OCI-M1 (cell line): ENCODE measurements at places on chromosomes 4 and X.

DNA sequence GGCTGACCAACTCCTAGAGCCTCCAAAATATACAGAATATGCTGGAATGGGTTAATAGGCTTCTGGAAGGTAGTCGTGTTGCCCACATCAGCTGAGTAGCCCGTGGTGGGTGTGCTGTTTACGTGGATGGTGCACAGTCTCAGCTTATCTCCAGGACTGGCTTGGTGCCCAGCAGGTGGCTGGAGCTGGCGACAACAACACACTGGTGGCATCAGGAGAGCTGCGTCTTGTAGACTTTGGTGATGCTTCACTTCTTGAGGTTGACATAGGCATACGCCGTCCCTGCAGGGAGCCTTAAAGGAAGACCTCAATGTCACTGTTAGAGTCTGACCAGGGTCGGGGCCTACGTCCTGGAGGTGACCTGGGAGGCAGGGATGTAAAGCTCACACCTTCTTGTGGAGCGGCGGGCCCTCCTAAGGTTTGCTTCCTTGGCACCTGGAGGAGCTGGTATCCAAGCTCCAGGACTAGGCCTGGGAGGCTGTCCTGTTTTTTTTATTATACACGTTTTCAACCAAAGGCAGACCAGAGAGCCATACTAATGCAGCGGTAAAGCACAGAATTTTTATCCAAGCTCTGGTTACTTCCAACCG lies 26.5 kb upstream of the RBMX start:
- DNase-seq = no peak

- no peak for DNase-seq
Measured at GRCh38 chr4:589219-589963, 13.3 kb upstream of the TMEM271 start.

DNA sequence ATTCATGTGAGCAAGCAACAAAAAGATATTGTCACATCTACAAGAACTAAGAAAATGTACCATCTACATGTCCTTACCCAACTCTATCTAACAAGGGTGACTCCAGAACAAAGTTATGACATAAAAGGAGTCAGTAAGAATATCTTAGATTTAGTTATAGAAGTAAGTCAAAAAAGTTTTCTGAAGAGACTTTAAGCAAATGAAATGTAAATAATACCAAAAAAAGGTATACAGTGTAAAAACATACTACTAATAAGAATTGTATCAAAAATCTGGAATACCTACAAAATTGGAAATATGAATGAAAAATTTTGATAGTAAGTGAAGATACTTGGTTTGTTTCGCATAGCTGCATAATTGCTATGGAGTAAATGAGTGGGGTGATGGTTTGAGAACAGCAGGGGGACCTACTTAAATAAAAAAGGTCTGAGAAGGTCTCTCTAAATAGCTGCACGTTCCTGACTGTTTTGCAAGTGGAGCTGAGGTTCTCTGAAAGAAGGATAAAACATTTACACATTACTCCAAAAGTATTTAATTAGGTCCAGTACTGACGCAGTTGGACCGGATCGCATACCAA lies 51.0 kb upstream of the ENPP6 start:
- peak; percentile 71 for DNase-seq

DNA sequence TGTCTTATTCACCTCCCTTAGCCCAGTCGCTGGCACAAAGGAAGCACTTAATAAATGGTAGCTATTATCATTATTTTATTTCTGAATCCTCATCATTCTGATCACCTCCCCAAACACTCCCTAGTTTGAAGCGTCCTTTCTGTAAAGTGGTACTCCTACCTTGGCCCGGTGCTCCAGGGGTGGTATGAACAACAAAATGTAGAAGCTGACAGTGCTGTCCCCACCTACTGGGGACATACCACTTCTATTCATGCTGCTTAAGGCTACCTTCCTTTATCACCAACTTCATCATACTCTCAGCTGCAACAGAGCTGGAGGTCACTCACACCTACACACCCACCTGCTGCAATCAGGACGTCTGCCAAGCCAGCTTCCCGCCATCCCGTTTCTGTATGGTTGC lies 40.8 kb upstream of the APLN start:
- DNase-seq = no peak

GRCh38 chr4:47704693-47705325 lies 133.1 kb downstream of the CORIN start:
- peak; percentile 84 for DNase-seq

GRCh38 chr4:121819216-121819965 lies 4.3 kb downstream of the CCNA2 start:
- DNase-seq = no peak

DNA sequence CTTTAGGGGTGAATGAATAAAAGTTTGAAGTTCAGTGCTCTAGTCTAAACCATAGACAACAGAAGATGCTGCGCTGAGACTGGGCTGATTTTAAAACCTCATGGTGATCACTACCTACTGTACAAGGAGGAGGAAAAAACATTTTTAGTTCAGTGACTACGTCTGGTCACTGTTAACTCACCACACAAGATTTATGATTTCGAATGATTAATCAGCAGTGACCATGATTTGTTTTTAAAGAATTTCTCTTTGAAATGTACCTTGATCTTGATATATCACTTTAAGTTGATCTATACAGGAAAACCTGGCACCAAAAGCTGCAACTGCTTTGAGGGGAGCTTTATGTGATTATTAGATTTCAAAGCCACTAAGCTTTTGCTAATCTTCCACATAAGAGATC lies 286.3 kb downstream of the PDGFC start:
- DNase-seq = no peak

DNA sequence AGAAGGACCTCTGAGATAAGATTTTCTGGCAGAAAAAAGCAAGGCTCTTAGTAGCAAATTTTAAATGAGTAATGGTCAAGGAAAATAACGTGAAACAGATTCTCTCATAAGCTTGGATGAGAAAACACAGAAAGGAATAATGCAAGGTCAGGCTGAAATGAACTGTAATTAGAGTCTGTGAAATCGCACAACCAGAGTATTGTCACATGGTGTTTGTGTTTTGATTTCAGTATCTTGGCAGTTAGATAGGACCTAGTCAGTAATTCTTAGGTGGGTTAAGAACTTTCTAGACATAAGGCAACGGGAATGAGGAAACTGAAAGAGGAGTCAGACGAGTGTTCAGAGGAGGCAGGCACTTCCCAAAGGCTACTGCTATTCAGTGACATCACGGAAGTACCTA lies 34.6 kb downstream of the LIMCH1 start:
- DNase-seq = no peak

DNA sequence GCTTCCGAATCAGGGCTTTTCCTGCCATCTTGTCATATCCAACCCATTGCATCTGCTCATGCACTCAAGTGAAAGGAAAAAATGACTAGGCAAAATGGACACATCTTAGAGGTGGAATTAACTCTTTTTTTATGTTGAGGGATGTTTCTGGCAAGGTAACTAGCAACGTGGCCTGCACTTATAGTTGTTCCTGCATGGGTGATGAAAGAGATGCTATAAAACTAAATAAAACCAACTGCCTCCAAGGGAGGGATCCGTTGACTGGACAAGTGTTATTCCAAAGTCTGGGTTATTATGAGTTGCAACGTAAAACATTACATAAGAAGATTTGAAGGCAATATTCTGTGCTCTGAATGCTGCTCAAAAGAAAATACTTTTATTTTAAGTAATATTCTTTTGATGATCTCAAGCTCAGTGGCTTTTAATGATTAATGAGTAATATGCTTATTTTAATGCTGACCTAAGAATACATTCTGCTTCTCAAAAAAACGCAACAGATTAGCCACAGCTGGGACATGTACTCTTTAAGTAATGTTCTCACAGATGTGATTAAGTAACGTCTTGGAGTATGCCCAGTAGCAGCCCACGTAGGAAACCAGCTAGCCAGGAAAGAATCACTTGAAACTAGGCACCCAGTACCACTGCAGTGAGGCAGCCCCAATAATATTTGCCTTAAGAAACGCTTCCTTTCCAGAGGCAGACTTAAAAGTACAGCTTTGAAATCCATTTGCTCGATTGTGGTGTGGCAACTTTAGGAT lies 27.4 kb downstream of the KLF3 start:
- DNase-seq = no peak

DNA sequence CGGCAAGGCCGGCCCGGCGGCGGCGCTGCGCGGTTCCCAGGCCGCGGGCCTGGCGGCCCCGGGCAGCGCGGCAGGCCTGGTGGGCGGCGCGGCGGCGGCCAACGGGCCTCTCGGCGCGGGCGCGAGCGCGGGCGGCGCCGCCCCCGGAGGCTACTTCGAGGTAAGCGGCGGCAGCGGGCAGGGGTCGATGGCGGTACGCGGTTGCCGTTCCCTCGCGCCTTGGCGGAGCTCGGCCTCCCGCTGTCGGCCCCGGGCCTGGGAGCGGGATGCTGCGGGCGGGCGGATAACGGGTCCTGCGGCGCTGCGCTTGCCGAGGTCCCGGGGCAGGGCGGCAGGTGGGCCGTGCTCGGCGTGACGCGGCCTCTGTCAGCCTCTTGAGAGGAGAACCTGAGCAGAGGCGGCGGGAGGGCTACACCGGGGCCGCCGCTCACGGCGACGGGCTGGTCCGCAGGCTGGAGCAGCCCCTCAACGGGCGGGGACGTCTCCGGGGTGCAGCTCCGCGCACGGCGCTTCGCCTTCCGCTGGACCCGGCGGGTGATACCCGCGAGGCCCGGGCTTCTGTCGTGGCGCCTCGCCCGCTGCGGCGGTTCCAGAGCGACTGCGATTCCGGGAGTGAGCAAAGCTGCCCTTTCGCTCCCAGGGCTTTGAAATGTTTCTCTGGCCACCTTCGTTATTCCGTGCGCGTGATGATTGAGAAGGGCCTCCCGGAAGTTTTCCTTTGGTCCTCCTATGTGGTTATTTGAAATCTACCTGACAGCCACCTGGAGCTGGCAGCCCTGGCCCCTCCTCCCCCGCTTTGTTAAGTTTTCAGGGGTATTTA lies 774 bp downstream of the FAM193A start:
- peak; percentile 48 for DNase-seq

GRCh38 chrX:20309806-20310205 lies 43.1 kb upstream of the RPS6KA3 start:
- DNase-seq = no peak

DNA sequence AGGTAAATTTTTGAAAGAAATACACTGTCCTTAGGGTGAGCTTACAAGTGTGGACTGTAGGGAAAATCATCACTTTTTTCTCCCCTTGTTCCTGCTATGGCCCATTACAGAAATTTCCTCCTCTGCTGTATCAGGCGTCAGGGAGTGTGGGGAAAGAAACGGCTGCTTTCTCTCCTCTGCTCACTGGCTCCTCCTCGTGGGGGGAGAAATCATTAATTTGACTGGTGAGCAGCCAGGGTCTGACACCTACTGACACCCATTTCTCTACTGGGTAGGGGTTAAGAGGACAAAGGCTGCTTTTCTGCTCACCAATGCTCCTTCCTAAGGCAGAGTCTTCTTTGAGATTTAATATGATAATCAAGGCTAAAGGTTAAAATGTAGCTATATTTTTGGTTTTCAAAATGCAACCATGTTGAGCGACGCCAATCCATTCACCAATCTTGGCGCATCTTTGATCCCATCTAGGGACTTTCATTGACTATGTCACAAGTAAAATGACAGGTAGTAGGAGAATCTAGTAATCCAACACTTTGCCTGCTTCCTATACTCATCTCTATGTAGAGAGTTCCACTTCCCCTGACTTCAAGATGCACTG lies 25.1 kb downstream of the SETD7 start:
- peak; percentile 83 for DNase-seq

GRCh38 chr4:13413729-13414437 lies 70.3 kb downstream of the RAB28 start:
- no peak for DNase-seq

GRCh38 chrX:31301941-31302340 lies 230.1 kb upstream of the FTHL17 start:
- DNase-seq = no peak

DNA sequence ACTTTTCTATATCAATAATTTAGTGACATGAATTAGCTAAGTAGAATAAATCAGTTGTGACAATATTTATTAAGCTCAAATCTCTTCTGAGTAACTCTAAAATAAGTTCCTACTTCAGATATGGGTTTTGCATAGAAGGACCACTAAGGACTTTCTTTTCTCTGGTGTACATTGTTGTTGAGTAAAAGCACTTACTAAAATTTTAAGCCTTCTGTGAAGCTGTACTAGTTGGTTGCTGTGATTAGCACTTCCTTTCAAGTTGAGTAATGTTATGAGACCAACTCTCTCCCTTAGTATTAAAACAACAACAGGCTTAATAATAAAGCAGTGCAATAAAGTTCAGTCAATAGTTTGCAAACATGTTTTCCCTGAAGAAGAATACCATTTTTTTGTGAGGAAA lies 667.4 kb upstream of the NDST4 start:
- DNase-seq = no peak

DNA sequence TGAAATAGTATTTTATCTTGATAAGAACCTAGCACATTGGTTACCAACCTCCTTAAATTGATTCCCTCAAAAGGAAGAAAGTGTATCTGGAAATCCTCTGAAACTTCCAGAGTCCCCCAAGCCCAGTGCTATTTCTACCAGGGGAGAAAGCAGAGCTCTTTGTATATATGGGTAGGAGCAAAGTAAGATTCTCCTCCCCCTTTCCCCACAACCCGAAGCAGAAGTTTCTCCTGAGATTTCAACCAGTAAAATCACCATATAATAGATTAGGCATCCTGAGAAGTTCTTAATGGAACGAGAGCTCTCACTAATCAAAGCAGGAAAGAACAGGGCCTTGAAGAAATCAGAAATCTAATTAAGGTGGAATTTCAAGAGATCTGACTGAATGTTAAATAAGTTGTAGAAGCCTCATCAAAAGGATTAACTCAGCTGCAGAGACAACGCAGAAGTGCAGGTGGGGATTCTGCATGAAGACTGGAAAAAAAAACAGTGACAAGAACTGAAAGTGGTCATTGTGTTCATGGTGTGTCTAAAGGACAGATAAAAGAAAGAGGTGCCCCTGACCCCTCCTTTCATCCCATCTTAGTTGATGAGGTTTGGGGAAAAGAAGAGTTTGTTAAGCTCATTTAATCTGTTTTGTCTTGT lies 39.1 kb downstream of the VSIG4 start:
- DNase-seq = peak; percentile 72

DNA sequence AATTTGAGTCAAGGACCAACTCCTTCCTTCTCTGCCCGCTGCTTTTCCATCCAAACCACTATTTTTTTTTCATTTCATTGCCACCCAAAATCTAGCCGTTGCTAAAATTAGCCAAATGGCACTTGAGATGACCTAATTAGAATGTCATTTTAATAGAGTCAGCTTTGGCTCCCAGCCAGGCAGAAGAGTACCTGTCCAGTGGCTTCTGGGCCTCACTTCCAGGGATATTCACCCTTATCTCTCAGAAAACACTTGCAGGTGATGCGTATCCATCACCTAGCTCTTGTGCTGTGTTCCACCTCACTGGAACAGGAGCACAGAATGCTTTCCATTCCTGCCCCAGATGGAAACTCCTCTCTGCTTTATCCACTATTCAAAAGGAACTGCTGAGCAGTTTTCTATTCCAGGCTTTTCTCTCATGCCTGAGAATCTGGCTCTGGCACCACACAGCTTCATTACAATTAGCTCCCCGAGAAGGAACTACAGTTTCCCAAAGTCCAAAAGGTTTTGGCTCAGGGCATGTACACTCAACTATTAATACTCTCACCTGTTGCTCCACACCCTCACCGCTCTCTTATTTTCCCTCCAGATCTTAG lies 18.5 kb downstream of the MAGEA9B start:
- no peak for DNase-seq

- DNase-seq = peak; percentile 73
Measured at GRCh38 chr4:183987987-183988392, 82.9 kb downstream of the STOX2 start.
